ENCODE measurements at places on chromosomes 7 and 10.

- no peak for DNase-seq
Observed at GRCh38 chr10:44818041-44818649, 93.0 kb upstream of the TMEM72 start.

GRCh38 chr10:14560791-14561765 lies 213.6 kb downstream of the FAM107B start:
- DNase-seq, result no peak

GRCh38 chr10:7030134-7030855 lies 380.5 kb downstream of the SFMBT2 start:
- no peak for DNase-seq

GRCh38 chr7:130719541-130719940 lies 14.5 kb downstream of the KLF14 start:
- DNase-seq, result no peak

DNA sequence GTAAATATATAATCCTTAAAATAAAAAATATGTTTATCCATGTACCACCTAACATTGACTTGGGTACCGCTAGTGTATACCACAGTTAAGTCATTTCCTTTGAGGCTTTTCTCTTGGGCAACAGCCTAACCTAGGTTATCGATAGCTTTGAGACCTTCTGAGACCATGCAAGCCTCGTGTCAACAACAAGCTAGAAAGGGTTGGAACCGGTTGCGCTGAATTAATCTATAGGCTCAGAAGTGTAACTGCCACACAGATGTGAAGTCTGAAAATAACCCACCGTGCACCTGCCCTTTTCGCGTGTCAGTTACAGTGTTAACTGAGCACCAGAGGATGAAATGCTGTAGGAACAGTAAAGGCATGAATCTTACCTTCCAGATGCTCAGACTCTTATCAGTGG lies 59.8 kb downstream of the ARID5B start:
- no peak for DNase-seq

DNA sequence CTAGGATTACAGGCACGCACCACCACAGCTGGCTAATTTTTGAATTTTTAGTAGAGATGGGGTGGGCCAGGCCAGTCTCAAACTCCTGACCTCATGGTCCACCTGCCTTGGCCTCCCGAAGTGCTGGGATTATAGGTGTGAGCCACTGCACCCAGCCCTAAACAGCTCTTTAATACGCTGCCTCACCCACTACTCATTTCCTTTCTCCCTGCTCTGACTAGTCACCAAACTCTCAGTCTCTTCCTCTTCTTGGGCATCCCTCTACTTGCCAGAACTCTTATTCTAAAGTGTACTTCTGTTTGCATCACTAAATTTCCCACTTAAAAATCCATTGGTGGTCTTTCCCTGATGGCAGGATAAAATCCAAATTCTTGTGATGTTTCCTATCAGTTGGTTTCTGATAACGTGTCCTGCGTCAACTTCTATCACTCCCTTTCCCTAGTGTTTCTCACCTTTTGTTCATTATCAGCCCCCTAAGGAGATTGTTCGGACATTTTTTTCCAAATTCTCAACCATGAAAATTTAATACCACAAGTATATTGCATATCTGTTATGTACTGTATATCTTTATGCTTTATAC lies 124.7 kb downstream of the CUBN start:
- no peak for DNase-seq

- peak; percentile 81 for DNase-seq
Observed at GRCh38 chr10:68900427-68901104, 549 bp upstream of the DDX50 start.
